ENCODE measurements at places on chromosomes 7 and 10.

DNA sequence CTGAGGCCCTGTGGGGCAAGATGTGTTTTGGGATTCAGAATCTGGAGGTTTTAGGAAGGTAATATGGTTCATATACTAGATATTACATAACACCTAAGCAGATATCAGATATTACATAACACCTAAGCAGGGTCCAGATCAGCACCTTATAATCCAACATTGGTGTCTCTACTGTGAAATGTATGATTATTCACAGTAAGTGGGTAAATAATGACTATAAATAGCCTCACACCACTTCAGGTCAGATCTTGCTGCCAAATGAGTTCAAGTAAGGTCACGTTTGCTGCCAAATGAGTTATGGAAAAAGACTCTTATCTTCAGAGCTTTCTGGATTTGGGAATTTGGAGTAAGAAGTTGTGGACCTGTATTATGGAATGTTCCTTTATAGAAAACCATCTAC lies 14.6 kb downstream of the ADRB1 start:
- no peak for DNase-seq

DNA sequence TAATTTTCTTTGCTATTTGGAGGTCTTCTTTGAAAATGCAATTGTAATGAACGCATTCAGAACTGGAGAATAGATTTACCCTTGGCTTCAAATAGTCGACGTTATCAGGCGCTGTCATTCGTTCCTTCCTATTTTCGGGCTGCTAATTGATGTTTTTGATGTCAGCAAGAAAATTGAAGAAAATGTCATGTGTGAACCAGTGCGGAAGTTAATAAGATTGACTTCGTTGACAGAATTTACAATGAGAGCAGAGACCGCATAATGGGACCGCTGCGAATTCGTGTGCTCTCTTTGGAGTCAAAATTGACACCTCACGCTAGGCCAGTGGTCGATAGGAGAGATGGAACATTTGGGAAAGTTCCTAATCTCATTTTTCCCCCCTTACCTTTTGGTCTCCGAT lies 168.8 kb downstream of the TCF7L2 start:
- no peak for DNase-seq

GRCh38 chr10:98444314-98445006 lies 2.3 kb downstream of the HPS1 start:
- DNase-seq = no peak

- no peak for DNase-seq
Measured at GRCh38 chr10:52031771-52032170, 282.3 kb upstream of the DKK1 start.

GRCh38 chr7:5082806-5083205 lies 37.1 kb downstream of the RBAK start:
- no peak for DNase-seq

GRCh38 chr10:69952069-69952800 lies 100.4 kb upstream of the MACROH2A2 start:
- no peak for DNase-seq

DNA sequence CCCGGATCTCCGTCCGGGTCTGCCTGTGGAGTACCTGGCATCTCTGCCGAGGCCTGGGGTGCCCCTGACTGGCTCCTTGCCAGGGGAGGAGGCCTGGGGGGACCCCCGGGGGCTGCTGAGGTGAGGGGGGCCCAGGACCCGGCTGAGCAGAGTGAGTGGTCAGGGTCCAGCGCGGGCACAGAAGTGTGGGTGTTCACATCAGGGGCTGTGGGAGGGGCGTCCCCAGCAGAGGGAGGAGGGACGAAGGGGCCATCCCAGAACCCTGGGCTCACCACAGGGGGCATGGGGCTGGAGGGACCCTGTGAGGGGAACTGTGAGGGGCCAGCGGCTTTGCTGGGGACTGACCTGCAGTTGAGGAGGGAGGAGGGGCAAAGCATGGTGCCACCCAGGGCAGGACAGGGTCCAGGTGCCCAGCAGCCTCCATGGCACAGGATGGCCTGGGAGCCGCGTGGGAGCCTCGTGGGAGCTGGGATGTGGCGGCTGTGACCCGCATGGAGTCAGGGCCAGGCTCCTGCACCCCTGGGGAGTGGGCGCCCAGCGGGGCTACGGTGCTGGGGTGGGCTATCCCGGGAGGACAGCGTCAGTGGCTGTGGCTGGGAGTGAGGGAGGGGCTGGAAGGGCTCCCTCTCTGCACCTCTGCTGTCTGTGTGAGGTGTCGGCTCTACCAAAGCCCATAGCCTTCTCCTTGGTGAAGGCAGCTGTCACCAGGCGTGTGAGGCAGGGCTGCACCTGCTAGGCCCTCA lies 91.2 kb downstream of the DNAJB6 start:
- DNase-seq = no peak

DNA sequence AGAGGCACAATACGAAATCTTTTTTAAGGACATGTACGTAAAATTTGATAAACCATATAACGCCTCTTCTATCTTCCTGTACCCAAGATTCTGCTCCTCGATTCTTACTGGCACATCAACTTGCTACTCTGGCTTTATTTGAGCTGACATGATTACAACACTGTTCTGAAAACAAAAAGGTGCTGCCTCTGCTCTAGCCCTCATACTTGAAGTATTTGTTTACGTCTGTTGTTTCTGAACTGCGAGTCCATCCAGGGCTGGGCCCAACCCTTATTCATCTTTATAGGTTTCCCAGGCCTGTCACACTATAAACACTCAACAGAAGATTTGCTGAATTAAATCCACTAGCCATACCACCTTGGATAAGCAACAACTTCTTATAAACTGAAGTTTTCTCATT lies 96.2 kb upstream of the SVIL start:
- DNase-seq = no peak

GRCh38 chr7:155401231-155401630 lies 56.7 kb upstream of the EN2 start:
- DNase-seq = no peak
